HS-27A (cell line): ENCODE measurements at places on chromosomes 7 and 10.

DNA sequence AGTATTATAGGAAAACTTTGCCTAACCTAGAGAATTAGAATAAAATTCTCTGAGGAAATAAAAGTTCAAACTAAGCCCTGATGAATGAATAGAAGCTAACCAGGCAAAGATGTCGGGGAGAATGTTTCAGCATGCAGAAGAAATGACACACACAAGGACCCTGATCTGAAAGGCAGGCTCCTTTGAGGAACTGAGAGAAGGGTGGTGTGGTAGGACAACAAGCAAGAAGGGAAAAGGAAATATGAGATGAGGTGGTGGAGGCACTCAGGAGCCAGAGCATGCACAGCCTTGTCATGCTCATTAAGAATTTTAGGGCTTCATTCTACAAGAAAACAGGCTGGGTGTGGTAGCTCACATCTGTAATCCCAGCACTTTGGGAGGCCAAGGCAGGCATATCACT lies 90.6 kb downstream of the ARHGAP12 start:
- DNase-seq = no peak

GRCh38 chr7:142152076-142152475 lies 40.6 kb downstream of the MGAM2 start:
- no peak for DNase-seq

DNA sequence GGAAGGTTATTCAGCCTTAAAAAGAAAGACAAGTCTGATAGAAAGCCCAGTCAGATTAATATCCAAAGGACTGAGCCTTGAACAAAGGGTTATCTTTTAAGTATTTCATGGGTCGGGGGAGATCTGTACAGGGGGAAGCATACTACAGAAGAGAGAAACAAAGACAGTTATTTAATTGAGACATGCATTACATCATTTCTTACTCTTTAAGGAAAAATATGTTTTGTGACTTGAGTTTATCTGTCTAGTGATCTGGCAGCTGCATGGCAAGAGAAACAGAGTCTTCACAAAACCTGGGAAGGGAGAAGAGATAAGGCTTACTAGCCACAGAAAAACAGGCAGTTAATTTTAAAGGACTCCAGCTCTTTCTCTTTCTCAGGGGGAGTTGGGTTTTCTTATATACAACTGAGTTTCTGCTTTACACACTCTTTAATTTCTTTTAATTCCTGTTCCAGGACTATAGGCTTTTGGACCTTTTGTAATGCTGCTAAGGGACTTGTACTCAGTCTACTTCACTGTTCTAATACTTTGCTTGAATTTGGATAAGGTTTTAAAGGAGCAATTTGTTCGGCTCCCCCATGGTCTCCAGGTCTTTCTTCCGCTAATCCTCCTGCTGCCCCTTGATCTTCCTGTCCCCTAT lies 20.9 kb upstream of the CYP3A43 start:
- DNase-seq = no peak

GRCh38 chr10:62231805-62232204 lies 36.8 kb downstream of the RTKN2 start:
- no peak for DNase-seq
